HuH-7.5 (cell line): ENCODE measurements at places on chromosomes 12 and 14.

DNA sequence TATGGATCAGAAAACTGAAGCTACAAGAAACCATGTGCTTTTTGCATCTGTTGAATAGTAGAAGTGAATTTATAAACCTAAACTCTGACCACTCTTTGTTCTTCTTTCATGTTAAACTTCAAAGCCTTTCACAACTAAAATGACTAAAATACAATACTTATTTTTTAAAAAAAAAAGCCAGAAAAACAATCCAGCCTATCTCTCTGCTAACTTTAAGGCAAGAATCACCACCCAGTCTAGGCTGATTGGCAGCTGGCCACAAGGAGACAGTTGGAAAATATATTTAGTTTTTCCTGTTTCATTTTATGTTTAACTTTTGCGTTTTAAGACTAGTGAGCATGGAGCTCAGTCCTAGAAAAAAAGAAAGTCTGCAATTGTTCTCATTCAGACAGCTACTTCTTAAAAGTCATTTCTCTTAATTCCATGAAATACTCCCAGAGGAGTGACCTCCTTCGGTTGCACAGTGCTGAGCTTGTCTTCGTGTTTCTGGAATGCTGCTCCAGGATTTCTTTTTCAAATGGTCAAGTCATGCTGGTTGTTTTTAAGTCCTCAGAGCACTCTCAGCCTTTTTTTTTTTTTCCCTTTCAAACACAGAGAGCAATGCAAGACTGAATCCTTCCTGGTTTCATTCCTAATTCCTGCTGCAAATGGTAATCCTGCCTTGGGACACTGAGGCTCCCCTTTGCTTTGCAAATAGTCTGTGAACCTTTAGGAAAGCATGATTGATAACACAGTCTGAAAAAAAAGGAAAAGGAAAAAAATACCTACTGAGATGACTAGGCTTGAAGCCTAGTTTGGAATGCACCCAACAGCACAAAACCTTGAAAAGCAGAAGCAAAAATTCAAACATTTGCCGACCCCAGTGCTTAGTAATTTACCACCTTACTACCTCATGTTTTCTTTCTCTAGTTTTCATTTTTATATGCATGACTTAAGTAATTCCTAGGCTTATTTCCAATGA, 233.3 kb upstream of the DAAM1 start:
- no peak for DNase-seq

DNA sequence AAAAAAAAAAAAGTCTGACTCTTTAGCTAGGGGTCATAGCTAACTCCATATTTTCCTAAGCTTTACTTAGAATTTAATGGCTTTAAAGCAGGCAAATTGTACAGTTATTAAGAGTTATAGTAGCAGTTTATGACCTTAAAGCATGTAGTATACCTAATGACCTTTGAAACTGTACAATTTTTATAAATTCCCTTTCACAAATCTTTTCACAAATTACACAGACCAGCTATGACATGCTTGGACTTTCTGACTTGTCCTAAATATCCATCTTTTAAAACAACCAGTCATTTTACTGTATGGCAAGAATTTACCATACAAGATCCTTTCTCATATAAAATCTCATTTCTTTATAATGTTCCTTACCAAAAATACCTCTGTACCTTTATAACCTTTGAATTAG, 74.8 kb downstream of the C14orf132 start:
- DNase-seq = no peak

- DNase-seq = no peak
These were observed 9.4 kb upstream of the SMARCD1 start for GRCh38 chr12:50075808-50076170.

DNA sequence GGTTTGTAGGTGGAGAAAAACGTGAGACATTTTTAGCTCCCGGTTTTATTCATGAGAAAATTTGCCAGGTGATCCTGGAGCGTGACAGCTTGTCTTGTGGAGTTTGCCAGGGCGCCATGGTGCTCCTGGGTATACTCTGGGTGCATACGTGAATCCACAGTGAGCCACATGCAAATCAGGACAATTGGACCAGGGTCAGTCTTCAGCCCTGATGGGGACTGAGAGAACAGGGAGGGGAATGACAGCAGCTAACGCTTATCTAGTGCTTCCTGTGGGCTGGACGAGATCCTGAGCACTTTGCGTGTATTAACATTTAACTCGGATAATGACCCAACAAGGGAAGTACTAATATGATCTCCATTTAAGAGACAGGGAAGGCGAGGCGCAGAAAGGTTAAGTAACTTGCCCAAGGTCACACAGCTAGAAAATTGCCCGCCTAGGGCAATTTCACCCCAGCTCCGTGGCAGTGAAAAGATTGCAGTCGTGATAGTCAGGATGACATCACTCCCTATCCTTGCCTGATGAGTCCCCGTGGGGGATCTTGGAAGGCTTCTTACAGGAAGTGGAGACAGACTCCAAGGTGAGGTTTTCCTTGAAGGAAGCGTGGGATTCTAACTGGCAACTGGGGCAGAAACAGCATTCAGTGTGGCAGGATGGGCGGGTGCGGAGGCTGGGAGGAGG, 118.4 kb upstream of the NCOR2 start:
- no peak for DNase-seq

DNA sequence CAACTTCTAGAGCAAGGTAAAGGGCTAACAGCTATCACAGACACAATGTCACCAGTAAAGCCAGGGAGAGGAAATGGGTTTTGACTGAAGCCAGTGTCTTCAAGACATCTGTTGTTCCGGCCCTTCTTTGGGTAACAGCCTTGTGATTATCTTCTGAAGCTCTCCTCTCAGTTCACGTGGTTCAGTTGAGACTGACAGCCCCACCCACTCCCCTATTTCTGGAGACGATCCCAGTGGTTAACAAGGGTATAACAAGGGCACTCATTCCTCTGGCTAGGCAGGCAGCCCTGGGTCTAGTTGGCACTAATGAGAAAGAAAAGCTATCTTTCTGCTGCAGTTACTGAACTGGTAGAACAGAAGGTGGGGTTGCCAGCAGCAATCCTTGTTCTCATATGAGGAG, 6.9 kb downstream of the GNPTAB start:
- no peak for DNase-seq

GRCh38 chr14:26596543-26597061, 1.2 kb downstream of the NOVA1 start:
- peak; percentile 9 for DNase-seq

DNA sequence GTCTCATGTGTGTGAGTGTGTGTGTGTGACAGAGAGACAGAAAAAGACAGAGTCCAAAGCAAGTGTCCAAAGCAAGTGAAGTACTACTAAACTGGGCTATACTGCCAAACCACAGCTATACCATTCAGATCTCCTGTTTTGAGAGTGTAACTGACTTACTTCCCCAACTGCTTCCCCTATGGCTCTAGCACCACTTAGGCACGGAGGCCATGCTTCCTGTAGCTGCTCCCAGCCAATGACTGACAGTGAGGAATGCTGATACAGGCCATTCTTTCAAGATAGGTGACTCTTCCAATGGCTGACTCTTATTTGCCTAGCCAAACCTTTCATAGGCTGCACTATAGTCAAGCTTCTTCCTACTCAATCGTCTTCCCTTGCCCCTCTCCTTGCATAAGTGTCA, 393.2 kb downstream of the BCAT1 start:
- no peak for DNase-seq

GRCh38 chr14:36503771-36504741, 16.0 kb downstream of the NKX2-1 start:
- no peak for DNase-seq

DNA sequence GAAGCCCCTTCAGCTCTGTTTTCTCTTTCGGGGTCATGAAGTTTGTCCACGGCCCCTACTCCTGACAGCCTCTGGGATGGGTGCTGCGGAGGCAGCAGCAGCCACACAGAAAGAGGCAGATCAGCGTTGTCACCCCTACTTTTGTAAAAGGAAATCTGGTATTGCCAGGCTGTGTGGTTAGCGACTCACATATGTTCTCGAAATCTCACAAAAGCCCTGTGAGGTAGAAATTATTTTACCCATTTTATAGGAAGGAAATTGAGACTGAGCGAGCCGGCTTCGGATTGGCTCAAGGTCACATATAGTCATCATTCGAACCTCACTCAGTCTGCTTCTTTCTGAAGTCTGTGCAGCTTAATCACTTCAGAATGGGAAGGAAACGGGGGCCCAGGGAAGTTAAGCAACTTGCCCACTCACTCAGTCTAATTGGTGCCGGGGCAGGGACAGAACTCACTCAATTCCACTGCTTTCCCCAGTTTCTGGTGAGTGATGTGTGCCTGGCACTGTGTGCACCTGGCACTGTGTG, 1.1 kb upstream of the CKAP4 start:
- DNase-seq = no peak

GRCh38 chr14:102496331-102496691, 13.3 kb downstream of the ANKRD9 start:
- no peak for DNase-seq

GRCh38 chr14:55333711-55334485, 62.7 kb downstream of the FBXO34 start:
- no peak for DNase-seq

GRCh38 chr14:83217492-83217891, 1683.8 kb upstream of the SEL1L start:
- DNase-seq = no peak

DNA sequence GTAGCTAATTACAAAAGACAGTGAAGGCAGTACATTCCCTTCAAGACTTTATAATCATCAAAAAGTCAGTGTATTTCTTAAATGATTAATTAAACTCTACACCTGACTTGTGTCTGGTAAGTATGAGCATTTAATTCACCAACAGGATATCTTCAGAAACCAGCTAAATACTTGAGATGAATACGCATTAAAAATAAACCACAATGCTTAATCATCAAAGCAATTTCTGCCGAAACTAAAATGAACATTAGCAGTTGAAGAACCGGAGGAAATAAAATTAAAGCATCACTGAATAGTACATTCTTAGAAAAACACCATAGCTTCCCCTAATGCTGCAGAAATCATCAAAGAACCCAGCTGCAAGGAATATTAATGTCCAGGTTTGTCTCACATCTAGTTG, 32.7 kb downstream of the SLC25A21 start:
- DNase-seq = no peak

DNA sequence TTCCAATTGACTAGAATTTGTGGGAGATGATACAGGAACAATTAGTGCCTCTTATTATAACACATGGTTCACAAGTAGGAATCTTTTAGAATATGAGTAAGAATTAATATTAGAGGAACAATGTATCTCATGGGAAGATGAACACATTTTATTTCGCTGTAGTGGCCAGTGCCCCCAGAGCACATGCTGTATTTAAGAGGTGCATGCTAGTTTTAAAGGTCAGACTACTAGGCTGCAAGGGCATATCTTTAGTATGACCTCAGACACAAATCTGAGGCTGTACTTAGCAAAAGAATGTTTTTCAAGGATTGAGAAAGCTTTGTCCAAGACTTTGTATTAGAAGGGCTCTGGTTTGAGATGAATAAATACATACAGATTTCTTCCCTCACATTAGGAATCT, 586.9 kb downstream of the CCER1 start:
- DNase-seq = no peak

GRCh38 chr14:24085215-24085614, 8.9 kb upstream of the PCK2 start:
- DNase-seq = no peak

GRCh38 chr14:81946834-81947798, 413.5 kb upstream of the SEL1L start:
- no peak for DNase-seq

DNA sequence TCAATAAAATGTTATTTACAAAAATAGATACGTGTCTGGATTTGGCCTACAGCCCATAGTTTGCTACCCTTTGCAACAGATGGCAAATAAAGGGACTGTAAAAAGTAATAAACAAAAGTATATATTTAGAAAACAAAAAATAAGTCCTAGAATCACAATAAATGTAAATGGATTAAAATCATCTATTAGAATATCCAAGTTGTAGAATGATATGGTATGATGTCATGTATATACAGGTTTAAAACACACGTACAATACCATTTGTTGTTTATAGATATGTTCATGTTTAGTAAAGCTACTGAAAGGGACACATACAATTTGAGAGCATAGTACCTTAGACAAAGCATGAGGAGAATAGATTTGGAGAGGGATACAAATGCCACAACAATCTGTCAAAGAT, 219.5 kb downstream of the BCL11B start:
- DNase-seq = no peak

- DNase-seq = no peak
These were observed 47.5 kb downstream of the MRPL42 start for GRCh38 chr12:93514853-93515252.

- peak; percentile 18 for DNase-seq
These were observed 68.2 kb upstream of the ETV6 start for GRCh38 chr12:11581179-11581755.

GRCh38 chr12:414859-415258, 13.4 kb downstream of the CCDC77 start:
- no peak for DNase-seq

GRCh38 chr14:76262641-76263040, 110.9 kb downstream of the GPATCH2L start:
- DNase-seq = no peak

DNA sequence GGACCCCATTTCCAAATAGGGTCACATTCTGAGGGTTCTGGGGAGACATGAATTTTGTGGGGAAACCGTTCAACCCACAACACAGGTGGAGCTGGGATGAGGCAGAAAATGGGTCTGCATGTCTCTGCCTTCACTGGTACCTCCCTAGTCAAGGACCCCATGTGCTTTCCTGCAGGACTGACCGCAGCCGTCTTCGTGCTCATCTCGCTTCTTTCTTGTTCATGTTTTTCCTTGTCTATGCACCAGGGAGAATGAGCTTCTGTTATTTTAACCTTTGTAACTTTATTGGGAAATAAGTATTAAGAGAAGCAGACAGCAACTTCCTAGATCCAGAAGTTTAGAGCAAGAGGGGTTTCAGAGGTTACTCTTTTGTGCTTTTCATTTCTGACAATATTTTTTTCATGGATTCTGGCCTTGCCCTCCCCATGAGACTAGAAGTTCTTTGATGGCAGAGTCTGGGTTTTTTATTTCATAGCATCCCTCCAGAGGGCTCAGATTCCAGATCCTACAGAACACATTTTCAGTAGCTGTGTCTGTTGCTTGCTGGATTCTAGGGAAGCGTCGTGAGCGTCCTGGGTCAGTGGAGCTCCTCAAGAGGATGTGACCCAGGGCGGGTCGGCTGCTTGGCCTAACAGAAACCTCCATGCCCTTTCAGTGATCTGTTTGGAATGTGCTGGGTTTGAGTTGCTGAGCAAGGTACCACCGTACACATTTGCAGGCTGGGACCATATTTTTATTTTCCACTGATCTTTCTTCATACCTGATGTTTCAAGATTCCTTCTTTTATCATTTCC, 104.2 kb downstream of the ADGRD1 start:
- DNase-seq = no peak

DNA sequence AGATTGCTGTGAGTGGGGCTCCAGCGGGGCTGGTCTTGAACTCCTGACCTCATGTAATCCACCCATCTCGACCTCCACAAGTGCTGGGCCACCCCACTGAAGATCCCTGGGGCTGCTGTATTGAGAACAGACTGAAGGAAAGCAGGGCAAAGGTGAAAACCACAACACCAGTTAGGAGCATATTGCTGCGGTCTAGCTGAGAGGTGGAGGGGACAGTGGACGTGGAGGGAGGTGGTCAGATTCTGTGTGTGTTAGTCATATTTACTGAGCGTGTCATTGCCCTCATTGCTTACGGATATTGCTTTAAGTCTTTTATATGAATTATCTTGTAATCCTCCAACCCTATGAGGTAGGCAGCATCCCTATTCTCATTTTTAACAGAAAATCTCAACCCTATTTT, 69.0 kb upstream of the OVCH1 start:
- DNase-seq = no peak
